ENCODE measurements at places on chromosomes 16 and 17.

DNA sequence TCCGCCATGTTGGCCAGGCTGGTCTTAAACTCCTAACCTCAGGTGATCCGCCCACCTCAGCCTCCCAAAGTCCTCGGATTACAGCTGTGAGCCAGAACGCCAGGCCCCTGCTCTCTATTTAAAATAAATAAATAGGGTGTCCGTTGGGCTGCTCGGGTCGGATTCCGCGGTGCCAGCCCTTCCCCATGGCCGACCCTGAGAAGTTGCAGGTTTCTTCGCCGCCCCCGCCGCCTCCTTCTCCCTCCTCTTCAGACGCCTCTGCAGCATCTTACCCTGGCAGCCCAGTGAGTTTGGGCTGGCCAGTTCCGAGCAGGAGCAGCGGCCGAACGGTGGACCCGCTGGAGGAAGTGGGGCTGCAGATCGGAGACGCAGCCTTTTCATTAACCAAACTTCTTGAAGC, 1.7 kb upstream of the LUC7L start:
- DNase-seq = no peak

DNA sequence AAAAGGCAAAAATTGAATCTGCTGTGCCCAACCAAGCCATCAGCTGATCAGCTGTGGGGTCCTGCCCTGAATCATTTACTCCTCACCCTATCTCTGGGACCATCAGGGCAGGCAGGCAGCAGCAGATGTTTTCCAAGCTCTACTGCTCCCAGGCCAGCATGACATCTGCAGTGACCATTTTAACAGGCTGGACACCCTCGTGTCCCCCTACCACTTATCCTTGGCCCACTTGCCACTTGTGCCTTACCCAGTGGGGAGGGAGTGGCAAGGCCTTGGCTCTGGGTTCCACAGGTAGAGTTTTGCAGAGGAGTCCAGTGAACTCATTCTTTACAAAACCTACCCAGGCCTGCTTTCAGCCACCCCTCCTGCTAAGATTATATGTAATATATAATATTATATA, 12.0 kb upstream of the CA4 start:
- DNase-seq = no peak

DNA sequence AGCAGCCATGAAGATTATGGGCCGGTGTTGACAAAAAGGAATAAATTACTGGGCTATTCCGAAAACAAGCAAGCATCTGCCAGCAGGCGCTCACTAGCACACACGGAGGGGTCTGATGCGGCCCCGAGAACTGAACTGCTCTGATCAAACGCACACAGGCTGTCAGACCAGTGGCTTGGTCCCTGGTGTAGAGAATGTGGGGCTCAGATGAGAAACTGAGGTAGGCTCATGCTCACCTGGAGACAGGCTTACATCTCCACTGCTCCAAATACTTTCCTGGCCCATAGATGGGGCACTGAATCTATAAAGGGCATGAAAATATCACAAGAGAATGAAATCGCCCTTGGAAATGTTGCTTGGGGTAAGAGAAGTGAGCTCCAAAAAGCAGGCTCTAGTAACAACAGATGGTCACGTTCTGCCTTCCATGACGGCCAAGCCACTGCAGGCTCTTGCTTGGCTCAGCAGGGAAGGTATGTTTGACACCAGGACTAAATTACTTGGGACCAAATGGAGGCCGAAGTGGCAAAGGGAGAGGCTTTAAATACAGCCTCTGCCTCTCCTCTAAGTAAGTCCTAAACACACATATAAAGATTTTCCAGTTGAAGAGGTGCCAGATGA, 5.4 kb downstream of the ABR start:
- DNase-seq = no peak

DNA sequence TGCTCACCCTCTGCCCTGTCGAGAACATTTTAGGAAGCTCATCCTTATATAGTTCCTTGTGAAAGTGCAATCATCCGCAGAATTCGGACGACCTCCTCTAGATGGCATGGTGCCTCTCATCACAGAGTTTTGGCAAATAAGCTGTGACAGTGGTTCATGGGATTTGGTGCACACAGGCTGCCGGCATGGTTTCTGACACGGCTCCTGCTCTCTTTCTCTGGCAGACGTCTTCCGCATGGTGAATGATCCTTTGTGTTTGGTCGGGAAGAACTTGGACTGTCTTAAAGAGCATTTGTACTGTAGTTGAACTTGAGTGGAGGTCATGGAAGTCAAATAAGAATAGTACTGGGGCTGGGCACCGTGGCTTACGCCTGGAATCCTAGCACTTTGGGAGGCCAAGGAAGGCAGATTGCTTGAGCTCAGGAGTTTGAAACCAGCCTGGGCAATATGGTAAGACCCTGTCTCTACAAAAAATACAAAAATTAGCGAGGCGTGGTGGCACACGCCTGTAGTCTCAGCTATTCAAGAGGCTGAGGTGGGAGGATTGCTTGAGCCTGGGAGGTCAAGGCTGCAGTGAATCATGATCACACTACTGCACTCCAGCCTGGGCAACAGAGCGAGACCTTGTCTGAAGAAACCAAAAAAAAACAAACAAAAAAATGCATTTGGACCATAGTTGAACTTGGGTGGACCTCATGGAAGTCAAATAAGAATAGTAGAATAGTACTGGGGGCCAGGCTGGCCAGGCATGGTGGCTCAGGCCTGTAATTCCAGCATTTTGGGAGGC, 34.7 kb upstream of the NAT9 start:
- no peak for DNase-seq

DNA sequence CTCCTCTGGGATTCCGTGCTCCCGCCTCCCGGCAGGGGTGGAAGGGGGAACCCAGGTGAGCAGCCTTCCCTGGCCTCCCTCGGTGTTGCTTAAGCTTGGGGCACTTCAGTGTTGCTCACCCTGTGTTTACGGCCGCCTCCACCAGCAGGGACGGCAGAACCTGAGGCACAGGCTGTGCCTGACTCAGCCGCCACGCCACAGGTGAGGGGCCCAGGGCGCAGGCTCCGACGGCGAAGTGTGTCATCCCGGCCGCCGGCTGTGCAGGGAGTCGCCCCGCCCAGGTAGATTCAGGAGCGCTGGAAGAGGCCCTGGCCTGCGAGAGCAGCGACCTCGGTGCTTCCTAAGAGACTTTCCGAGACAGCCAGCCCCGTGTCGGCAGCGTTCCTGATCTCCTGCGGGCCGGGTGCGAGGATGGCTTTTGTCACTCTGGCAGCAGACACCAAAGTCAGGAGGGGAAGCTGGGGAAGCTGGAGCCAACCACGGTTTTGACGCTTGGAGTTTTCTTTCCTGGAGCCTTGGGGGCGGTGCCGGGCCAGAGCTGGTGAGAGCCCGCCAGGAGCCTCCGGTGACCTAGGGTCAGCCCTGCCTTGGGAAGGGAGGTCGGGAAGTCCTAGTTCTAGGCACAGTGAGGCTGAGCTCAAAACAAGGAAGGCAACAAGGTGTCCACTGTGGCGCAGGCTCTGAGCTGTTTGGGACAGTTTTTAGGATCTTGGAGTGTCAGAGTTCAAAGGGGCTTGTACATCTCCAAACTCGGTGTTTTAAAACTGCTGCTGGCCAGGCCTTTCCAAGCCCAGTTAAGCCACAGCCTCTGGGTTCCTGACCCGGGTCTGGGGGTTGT, 2.1 kb downstream of the GSE1 start:
- no peak for DNase-seq

DNA sequence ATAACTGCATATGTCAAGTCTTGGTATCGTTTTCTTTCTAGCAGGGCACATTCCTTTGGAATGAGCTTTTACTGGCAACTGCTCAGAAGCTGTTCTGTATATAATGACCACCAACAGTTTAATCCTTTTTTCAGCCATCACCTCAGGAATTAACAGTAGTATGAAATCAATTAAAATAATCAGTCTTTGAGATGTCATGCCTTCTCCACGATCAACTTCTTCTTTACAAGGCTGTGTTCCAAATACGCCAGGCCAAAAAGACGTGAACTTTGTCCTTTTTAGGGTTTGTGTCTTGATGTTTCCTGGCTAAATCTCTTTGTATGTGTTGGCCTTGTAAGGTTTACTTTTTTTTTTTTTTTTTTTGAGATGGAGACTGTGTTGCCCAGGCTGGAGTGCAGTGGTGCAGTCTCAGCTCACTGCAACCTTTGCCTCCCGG, 54.9 kb downstream of the ABCC1 start:
- DNase-seq = peak; percentile 58

DNA sequence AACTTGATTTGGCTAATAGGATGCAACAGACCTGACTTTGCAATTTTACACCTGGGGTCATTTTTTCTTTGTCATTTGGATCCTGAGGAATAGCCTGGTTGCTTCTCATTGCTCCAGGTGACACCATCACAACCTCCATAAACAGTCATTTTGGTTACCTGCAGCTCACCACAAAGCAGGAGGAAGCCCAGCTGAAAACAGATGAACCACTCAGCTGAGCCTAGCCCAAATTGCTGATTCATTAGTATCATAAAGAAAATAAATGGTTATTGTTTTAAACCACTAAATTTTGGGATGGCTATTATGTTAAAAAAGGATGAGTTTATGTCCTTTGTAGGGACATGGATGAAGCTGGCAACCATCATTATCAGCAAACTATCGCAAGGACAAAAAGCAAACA, 841.0 kb upstream of the EEF2KMT start:
- DNase-seq = no peak

- DNase-seq = no peak
These were observed 30.8 kb upstream of the CBLN1 start for GRCh38 chr16:49312389-49312985.

DNA sequence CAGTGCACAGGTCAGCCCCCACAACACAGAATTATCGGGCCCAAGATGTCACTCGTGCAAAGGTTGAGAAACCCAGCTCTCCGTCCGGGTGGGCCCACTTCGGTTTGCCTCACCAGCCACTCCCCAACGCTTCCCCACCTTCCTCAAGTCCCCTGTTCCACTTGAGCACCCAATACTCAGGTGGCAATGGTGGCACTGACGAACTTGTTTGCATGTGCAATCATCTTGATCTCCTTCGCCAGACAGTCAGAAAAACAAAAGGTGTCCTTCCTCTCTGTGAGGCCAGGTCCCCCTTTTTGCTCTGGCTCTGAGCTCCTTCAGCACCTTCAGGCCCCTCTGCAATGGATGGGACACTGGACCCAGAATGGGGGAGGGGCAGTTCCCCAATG, 3.7 kb downstream of the GGA2 start:
- no peak for DNase-seq

- DNase-seq = no peak
These were observed 1.6 kb downstream of the EIF4A3 start for GRCh38 chr17:80145076-80146075.

GRCh38 chr16:82730901-82731300, 104.1 kb downstream of the CDH13 start:
- peak; percentile 14 for DNase-seq

GRCh38 chr16:65176603-65177002, 54.7 kb upstream of the CDH11 start:
- peak; percentile 50 for DNase-seq

- no peak for DNase-seq
These were observed 54.3 kb upstream of the RBFOX3 start for GRCh38 chr17:79664930-79665737.

- DNase-seq = no peak
These were observed 47.6 kb downstream of the HSD17B2 start for GRCh38 chr16:82082543-82083244.

DNA sequence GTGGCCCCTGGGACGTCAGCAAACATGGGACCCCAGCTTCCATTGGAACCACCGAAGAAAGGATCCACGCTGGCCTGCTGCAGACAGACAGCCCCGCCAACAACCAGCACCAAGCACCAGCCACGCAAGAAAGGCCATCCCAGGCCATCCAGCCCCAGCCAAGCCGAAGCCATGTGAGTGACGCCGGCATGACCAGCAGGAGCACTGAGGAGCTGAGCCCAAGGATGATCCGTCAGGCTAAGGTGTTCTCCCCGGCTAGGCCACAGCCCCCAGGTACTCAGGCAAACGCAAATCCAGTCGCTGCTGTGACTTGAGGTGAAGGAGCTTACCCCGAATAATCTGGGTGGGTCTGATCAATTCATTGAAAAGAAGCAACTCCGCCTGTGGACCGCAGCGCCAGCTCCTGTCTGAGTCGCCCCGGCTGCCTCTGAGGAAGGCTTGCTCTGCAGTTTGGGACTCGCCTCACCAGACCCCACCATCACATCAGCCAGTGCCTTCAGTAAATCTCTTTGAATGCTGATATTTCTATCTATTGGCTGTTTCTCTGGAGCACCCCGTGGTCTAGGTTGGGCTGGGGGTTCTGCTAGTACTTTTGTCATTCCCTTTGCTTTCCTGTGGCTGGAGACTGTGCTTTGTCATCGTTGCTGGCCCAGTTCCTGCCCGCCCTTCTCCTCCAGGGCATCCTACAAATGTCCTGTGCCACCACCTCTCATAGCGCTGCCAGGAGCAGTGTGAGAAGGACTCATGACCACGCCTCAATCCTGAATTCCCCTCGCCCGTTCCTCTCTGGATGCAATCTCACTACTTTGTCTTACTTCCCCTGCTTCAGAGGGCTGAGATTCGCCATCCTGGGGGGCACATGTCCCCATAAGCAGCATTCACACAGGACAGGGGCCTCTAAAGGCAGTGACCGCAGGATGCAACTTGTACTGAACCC, 8.1 kb upstream of the CBX2 start:
- no peak for DNase-seq

DNA sequence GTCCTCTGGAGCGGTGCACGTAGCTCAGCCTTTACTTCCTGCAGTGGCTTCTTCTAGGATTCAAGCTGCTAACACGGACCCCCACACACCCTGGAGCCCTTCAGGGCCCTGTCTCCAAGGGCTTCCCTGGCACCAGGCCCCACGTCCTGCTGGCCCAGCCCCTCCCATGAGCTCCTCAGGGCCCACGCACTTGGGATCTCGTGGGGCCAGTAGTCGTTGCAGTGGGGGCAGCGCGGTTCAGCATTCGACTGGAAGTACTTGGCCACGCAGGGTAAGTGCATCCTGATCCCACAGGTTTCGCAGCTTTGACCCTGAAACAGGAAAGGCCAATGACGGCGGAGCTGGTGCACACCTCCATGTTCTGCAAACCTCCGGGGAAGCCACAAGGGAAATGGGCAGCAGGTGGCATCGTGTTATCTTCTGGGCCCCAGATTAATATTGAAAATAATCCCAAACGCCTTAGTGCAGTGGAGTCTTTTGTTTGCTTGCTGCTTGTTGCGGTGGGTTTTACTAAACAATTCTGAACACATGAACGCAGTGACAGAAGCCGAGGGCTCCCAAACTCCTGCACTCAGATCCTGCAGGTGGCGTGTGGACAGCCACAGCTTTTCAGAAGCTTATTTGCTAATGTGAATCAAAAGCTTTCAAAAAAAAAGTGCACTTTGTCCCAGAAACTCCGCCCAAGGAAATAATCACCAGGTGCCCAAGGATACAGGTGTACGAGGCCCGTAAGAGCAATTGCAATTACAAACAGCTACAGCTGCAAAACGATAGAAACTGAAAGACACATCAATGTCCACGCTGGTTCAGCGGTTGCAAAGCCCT, 22.4 kb downstream of the KDM8 start:
- DNase-seq = no peak

GRCh38 chr16:68643847-68644246, 1.3 kb upstream of the CDH3 start:
- no peak for DNase-seq

Measured in AG09319 (cell line).